ENCODE measurements at places on chromosomes 4 and X.

DNA sequence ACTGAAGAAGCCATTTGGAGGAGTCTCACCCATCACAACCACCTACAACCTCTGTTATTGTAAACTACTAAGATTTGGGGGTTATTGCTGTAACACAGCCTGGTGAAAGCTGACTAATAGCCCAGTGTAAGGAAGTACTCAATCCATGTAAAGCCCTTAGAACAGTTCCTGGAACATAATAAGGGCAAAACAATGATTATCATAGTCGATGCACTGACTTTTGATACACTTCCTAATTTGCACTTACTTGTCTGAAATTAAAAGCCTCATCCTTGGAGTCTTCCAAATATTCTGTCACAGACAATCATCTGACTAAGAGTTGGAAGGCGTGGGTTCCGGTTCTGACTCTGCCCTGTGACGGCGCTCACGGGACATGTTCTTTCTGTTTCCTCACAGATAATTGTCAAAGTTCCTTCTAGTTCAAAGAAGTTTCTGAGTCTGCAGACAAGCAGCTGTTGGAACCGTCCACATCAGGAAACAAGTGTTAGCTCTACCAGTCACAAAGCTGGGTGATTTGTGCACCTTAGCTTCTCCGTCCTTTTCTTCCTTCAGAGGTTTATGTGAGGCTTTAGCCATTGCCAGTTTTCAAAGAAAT lies 33.4 kb upstream of the RASGEF1B start:
- DNase-seq, result no peak

DNA sequence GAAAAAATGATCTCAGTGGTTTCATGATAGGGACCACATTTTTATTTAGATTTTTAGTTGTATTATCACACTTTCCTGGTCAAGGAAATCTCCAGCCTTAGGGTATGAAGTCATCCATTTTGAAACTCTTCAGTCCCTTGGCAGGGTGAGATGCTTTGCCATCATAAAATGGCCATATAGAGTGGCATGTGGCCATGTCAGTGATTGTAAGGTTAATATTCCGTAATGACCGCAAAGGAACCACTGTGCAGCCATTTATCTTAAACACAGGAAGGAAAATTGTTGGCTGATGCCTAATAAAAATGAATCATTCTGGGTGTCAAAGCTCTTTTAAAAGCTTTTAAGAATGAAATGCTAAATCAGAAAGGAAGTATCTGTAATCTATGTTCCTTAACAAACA lies 35.6 kb downstream of the COMMD8 start:
- no peak for DNase-seq

GRCh38 chrX:24025741-24026403 lies 1.1 kb downstream of the KLHL15 start:
- DNase-seq, result no peak

DNA sequence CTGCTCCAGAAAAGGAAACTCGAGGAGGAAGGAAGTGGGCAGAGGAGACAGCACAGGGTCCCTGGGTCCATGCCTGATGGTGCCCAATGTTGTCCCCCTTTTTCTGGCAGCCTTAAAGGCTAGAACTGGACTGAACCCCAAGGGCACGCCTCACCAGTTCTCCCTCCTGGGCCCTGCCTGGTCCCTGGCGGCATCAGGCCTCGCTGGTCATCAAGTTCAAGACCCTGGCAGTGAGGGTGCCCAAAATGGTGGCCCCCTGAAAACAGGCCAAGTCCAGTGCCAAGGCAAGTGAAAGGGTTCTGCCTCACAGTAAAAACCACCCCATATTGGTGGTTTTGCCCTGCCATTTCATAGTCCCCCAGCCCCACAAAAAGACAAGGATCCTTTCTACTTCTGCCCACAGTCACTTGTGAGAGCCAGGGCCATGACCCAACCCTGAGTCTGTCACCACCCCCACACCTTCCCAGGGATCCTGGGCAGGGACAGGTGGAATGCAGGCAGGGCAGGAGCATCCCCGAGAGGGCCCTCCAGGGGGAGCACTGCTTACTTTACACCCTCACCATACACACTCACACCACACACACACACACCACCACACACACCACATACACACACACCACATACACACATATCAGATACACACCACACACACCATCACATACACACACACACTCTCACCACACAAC lies 107.6 kb downstream of the DCTD start:
- no peak for DNase-seq

DNA sequence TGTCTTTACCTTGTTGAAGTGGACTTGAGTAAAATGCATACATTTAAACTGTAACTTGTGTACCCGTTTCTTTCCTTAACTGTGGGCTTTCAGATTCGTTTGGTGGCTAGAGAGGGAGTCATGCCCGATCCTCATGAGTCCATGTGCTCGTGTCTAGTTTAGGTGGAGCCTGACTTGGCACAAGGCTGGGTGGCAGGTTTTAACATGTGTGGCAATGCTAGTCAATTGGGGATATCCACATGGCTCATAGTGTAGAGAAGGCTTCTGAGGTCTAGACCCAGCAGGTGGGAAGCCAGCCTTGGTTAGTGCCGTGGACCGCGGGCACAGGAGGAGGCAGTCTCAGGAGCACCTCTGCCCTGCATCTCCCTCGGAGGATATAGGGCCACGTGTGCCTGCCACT lies 48.5 kb upstream of the CLCN4 start:
- DNase-seq, result no peak

DNA sequence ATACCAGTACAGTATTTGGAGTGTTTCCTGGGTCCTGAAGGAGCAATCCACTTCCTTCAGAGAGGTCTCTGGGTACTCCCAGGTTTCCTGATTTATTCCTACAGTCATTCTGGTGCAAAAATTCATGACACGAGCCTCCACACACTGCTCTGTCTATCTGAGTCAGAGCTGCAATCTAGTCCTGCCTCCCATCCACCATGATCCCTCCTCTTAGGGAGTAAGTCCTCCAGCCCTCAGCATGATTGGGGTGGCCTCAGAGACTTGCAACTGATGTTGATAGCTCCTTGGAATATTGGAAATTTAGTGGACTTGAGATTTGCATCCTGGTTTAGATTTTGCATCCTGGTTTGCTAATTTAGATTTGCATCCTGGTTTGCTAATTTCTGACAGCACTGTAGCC lies 20.5 kb downstream of the CNGA1 start:
- DNase-seq, result no peak

- no peak for DNase-seq
These were observed 27.7 kb downstream of the ENPP6 start for GRCh38 chr4:184189966-184190365.

GRCh38 chr4:114386637-114387233 lies 211.9 kb upstream of the UGT8 start:
- no peak for DNase-seq

- no peak for DNase-seq
These were observed 81.4 kb downstream of the EVC2 start for GRCh38 chr4:5626913-5627312.

- DNase-seq, result no peak
These were observed 202.5 kb downstream of the NSUN7 start for GRCh38 chr4:40952217-40952616.

- no peak for DNase-seq
These were observed 43.3 kb upstream of the AGA start for GRCh38 chr4:177485528-177485927.

GRCh38 chr4:127364911-127365310 lies 267.8 kb upstream of the INTU start:
- no peak for DNase-seq

DNA sequence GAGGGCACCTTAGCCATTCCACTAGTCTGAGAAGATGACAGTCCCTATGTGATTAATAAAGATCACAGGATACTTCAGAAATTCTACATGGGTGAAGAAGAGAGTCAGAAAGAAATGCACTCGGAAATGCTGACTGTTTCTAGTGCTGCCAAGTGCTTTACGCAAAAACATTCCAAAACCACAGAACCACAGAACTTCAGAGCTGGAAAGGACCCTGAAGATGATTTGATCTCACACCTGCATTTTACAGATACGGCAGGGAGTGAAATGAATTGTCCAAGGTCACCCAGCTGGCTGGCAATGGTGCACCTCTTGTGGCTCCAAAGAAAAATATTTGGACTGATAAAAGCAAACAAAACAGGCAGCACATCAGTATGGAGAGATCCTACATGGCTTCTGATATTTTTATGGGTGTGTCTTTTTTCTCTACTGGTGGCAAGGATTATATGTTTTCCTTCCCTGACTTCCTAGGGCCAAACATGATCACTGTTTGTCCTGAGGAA lies 115.9 kb downstream of the MAML3 start:
- DNase-seq, result no peak

- no peak for DNase-seq
These were observed 133.3 kb downstream of the COL25A1 start for GRCh38 chr4:109169170-109169569.

DNA sequence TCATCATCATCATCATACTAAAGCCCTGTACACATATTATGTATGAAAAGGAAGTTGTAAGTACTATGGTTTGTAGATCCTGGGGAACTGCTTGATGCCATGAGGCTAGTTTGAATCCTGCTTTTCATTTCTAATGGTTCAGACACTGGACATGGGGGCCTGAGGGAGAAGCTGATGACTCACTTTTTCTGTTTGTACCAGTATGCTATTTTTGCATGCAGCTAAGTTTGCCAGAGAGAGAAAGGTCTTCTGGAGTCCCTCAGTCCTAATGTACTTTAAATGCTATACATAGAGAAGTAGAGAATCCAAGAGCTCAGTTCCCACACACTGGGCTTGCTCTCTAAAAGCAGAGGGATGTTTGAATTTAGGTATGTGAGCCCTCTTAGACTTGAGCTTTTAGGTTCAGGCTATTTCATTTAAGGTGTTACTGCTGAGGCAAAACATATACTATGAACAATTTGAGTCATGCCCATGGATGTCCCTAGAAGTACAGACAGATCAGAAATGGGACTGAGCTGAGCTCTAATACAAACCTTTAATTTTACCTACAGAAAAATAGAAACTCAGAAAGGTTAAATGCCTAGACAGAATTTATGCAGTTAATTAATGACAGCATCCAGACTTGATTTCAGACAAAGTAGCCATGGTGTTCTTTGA lies 17.6 kb upstream of the HS3ST1 start:
- no peak for DNase-seq

DNA sequence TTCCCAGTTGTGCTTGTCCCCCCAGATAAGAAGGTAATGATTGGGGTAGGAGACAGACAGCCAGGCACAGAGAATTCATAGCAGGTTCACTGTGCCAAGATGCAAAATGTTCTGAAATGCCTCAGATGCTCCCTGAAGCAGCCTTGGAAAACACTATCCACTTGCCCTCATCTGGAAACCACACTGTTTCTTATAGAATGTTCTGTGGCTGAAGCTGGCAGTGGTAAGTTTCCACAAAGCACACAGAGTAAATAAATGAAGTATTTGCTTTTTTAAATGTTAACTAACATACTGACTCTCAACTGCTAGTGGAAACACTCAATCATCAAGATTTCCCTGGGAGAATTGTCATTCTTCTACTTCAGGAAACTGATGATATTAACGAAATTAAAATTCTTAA lies 311.4 kb downstream of the PRDM5 start:
- DNase-seq, result no peak

- no peak for DNase-seq
These were observed 38.4 kb upstream of the IL9R start for GRCh38 chrX:155959018-155959587.

GRCh38 chr4:22237155-22237751 lies 278.6 kb downstream of the ADGRA3 start:
- DNase-seq, result no peak

GRCh38 chr4:66840178-66840577 lies 705.1 kb downstream of the CENPC start:
- no peak for DNase-seq

DNA sequence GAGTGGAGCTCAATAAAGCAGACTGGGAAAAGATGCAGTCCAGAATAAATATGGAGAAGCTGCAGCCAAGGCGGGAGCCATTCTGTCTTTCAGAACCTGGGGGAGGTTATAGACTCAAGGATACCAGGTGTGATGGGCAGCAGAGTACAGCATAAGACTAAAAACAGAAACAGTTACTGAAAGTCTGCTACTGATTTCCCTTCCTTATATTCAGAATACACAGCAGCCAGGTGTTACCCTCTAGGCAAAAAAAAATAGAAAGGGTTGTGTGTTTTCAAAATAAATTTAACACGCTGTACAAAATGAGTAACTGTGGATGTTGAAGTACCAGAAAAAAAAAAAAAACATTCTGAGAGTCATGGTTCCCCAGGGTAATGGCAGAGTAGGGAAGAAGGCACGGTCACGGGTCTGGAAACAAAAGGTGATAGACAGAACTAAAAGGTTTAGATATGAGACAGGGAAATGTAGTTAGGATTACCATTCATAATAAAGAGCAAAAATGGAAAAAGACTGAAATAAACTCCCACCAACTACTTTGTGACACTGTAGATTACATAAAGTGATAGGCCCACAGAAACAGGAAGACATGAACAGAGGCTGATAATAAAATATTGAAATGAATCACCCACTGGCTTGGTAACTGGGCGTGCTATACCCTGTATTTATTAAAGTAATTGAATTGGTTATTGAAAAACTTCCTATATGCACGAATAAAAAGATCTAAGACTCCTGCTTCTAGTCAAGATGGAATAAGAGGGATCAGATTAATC lies 10.8 kb upstream of the HHIP start:
- DNase-seq, result no peak

DNA sequence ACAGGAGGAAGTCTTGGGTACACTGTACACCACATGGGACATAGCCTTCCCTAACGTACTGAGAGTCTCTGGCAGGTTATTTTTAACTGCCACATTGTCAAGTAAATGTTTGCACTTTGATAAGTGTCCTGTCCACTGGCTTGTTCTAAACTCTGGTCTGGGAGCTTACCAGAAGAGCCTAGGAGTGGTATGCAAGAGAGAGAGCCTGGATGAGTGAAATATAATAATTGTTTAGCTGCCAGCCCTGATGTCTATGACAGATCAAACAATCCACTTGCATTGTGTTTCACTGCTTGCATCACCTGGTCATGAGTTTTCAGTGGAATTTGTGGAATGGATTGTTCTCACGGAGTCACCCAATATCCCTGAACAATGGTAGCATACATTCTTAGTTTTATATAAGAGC lies 91.6 kb downstream of the SHROOM3 start:
- no peak for DNase-seq

DNA sequence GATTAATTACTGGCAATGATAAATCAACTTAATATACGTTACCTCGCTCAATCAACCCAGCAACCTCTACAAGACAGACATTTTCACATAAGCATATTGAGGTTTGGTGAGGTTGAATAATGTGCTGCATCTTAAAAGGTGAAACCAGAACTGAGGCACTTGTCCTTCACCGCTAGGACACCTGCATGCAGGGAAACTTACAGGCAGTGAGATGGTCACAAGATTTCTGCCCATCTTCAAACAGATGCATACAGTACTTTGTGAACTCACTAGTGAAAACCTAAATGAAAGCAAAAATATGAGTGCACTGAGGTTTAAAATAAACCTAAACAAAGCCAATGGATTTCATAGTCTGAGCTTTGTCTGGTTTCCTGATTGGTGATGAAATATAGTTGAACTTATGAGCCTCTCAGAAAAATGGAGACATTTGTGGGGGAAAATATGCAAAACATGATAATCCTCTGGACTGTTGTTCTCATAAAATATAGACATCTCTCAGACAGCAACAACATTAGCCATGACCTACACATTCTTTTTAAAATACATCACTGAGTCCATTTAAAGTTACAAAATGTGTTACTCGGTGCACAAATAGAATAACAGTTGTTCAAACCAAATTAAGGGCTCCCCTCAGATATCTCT lies 20.9 kb upstream of the PRSS12 start:
- DNase-seq, result peak; percentile 81

- no peak for DNase-seq
These were observed 18.2 kb downstream of the ELF4 start for GRCh38 chrX:130091980-130092522.

GRCh38 chrX:31497086-31497485 lies 425.2 kb upstream of the FTHL17 start:
- no peak for DNase-seq

GRCh38 chrX:45323387-45323786 lies 122.7 kb upstream of the DIPK2B start:
- no peak for DNase-seq
